Stomach (tissue), 19 donors: ENCODE measurements at places on chromosomes 1 and 21.

DNA sequence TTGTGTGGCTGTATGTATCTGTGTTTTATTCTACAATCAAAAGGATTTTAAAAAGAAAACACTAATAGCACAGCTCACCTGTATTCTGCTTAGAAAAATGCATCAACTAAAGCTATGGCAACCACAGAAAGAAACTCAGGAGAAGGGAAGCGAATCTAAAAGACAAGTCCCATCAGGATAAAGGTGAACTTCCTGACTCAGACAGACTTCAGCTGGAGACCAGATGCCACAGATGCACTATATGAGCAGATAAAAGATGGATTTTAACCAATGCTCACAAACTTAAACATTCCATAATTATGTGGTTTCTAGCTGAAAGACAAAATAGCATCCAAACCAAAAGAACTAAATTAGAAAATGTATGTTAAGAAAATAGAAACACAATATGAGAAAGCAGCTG, 231.0 kb downstream of the RERE start:
- H3K4me1 ChIP-seq, result peaks cover 4% of the 10 kb centered on the region
- H3K4me3 ChIP-seq, result no peak overlapping the region
- H3K27me3 ChIP-seq, result no peaks in the 10 kb centered on the region
- no peak for DNase-seq
- H3K27ac ChIP-seq, result no peak overlapping the region

DNA sequence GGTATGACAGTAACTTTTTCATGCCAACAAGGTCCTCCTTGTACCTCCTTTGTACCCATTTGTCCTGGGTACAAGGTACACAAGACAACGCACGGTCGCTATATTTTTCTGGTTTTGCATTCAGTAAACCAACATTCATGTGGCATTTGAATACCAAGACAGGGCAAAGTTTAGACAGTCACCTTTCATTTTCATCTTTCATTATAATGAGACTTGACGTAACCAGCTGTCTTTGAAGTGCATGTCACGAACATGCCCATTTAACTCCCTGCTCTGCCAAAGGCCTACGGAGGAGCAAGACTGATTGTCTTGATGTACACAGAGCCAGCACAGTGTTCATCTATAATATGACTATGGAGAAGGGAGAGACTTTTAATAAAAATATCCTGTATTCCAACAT, 91.0 kb downstream of the SETD4 start:
- H3K4me1 ChIP-seq, result no peaks in the 10 kb centered on the region
- H3K27ac ChIP-seq, result no peak overlapping the region
- no peaks in the 10 kb centered on the region for H3K27me3 ChIP-seq

GRCh38 chr1:110760321-110760720, 85.6 kb upstream of the KCNA3 start:
- DNase-seq, result no peak
- H3K4me3 ChIP-seq, result no peak overlapping the region
- H3K4me1 ChIP-seq, result no peaks in the 10 kb centered on the region

GRCh38 chr1:179241530-179242097, 12.1 kb upstream of the ABL2 start:
- no peak for DNase-seq
- no peak overlapping the region for H3K27ac ChIP-seq
- no peak overlapping the region for H3K4me3 ChIP-seq
- no peaks in the 10 kb centered on the region for H3K4me1 ChIP-seq
- no peaks in the 10 kb centered on the region for H3K36me3 ChIP-seq
- no peaks in the 10 kb centered on the region for H3K27me3 ChIP-seq

- H3K4me3 ChIP-seq, result no peak overlapping the region
- DNase-seq, result no peak
- no peaks in the 10 kb centered on the region for H3K27me3 ChIP-seq
- peaks cover 13% of the 10 kb centered on the region for H3K36me3 ChIP-seq
- H3K4me1 ChIP-seq, result no peaks in the 10 kb centered on the region
Observed at GRCh38 chr1:3386205-3387002, 68.1 kb upstream of the ARHGEF16 start.

DNA sequence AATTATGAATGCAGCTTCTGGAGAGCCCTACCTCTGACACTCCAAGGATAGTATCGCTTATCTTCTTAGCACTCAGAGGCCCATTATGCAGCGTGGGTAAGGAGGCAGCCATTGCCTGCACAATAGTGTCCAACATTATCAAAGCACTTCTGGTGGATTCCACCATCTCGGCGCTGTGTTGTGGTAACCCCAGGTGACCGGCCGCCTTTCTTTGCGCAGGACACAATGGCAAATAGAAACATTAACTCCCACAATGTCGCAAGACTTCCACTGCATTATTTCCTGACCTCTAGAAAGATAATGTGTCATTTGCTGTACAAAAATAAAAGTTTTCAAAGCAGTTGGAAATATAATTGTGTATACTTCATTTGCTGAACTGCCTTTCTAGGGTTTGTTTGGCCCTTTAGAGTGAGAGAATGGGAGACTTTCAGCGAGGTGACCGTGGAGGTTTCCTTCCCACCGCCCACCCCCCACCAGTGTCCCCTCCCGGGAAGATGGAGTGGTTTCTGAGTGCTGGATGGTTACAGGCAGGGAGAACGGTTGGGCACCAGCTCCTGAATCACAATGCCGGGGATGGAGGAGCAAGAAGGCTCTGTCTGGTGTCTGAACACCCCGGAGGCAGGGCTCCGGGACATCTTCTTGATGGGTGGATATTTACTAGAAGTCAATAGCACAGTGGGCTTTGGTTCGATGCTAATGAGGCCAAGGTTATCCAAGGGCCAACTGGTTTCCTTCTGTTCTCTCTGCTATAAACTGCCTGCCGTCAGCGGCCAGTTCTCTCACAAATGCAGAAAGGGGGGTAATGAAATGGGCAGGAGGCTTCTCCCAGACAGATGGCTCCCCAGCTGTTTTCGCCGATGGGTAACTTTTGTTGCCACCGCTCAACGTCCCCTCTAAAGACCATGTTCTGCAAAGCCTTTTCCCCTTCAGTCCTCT, 215.4 kb upstream of the PROX1 start:
- DNase-seq, result no peak
- no peaks in the 10 kb centered on the region for H3K4me1 ChIP-seq

DNA sequence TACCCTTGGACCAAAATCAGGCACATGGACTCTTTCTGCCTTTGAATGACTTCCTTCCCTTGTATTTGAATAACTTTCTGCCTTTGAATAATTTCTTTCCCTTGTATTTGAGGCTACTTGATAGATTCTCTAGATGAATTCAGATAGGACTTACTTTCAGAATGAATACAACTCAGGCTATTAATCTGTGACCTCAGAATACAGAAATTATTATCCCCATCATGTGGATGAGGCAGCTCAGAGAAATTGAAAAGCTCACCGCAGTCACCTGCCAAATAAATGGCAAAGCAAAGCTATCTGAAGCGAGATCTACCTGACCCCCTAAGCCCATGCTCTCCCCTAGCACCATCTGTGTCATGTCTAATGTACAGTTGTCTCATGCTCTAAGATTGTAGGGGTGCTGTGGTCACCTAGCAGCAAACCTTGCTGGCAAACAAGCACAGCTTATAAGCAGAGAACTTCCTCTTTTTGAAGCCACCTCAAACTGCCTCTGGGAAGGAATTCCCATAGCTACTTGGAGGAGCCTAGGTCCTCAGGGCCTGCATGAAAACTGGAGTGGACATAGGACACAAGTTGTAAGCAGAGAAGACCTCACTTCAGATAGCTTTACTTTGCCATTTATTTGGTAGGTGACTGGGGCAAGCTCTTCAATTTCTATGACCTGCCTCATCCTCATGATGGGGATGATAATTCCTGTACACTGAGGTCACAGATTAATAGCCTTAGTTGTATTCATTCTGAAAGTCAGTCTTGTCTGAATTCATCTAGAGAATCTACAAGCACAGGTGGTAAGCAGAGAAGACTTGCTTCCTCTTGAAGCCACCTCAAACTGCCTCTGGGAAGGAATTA, 66.1 kb downstream of the FASLG start:
- H3K36me3 ChIP-seq, result no peaks in the 10 kb centered on the region
- no peaks in the 10 kb centered on the region for H3K4me1 ChIP-seq
- H3K4me3 ChIP-seq, result no peak overlapping the region
- no peak overlapping the region for H3K27ac ChIP-seq
- no peaks in the 10 kb centered on the region for H3K27me3 ChIP-seq
- no peak for DNase-seq

DNA sequence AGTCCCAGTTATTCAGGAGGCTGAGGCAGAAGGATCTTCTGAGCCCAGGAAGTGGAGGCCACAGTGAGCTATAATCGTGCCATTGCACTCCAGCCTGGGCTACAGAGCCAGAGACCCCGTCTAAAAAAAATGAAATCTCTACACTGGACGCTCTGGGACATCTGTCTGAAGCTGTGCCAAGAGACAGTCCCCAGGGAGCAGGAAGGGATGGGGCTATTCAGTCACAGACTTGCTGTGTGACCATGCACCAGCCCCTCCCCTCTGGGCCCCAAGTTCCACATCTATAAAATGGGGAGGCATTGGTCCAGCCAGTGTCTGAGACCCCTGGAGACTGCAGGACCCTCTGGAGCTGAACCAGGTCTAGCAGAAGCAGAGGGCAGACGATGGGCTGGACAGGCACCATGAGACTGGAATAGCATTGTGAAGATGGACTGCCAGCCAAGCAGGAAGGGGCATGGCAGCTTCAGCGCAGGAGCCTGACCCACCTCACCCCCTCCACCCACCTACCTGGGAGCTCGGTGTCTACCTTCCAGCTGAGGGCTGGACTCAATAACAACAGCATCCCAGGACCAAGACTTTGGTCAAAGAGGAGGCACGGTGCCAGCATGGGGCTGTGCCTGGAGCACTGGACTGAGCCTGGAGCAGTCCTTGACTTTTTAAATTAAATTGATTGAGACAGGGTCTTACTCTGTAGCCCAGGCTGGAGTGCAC, 1.4 kb downstream of the TMEM54 start:
- no peak overlapping the region for H3K27ac ChIP-seq
- H3K4me1 ChIP-seq, result peaks cover 27% of the 10 kb centered on the region
- H3K27me3 ChIP-seq, result no peaks in the 10 kb centered on the region
- DNase-seq, result peak; percentile 8
- no peak overlapping the region for H3K4me3 ChIP-seq

DNA sequence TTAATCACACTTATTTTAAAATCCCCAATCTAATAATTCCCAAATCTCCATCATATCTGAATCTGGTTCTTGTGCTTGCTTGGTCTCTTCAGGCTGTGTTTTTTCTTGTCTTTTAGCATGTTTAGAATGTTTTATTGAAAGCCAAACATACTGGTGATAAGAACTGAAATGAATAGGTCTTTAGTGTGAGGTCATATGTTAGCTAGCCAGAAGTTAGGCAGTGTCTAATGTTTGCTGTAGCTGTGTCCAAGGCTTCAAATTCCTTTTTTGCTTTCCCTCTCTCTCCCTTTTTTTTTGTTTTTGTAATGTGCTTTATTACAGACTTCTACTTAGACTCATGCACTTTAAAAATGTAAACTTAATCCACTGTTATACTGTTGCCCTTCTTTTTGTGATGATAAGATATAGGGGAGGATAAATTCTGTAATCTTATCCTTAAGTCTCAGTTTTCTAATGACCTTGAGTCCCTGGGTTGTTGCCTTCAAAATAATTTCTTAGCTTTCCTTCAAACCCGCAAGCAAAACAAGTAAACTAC, 725.1 kb downstream of the BRINP3 start:
- no peak overlapping the region for H3K27ac ChIP-seq
- H3K4me1 ChIP-seq, result no peaks in the 10 kb centered on the region
- no peaks in the 10 kb centered on the region for H3K36me3 ChIP-seq
- H3K4me3 ChIP-seq, result no peak overlapping the region
- peak; percentile 60 for DNase-seq

GRCh38 chr1:47697616-47698335, 259.9 kb downstream of the FOXD2 start:
- no peak overlapping the region for H3K27ac ChIP-seq
- no peaks in the 10 kb centered on the region for H3K36me3 ChIP-seq
- H3K4me1 ChIP-seq, result no peaks in the 10 kb centered on the region
- DNase-seq, result no peak
- H3K4me3 ChIP-seq, result no peak overlapping the region

DNA sequence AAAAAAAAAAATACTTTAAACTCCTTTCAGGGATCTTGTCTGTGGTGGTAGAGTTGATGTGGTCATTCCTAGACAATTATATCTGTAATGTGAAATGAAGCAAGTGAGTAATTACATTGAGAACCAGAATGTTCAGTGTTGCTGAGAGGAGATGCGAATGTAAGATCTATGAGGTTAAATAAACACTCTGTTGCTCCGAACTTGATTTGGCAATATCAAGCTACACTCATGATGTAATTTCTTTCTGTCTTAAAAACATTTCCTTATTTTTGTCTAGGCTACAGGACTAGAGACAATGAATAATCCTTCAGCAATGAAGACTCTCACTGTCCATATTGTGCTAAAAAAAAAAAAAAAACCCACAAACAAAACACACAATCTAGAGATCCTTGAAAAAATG, 63.1 kb upstream of the IGSF5 start:
- H3K4me3 ChIP-seq, result no peak overlapping the region
- H3K36me3 ChIP-seq, result no peaks in the 10 kb centered on the region
- no peaks in the 10 kb centered on the region for H3K4me1 ChIP-seq
- H3K27ac ChIP-seq, result no peak overlapping the region
- no peak for DNase-seq
- H3K27me3 ChIP-seq, result no peaks in the 10 kb centered on the region

GRCh38 chr1:43425045-43425444, 28.7 kb downstream of the HYI start:
- peaks cover 98% of the 10 kb centered on the region for H3K36me3 ChIP-seq
- peaks cover 3% of the 10 kb centered on the region for H3K4me1 ChIP-seq
- H3K27me3 ChIP-seq, result no peaks in the 10 kb centered on the region
- H3K4me3 ChIP-seq, result no peak overlapping the region
